Smooth muscle cell of the umbilical artery (primary cell): ENCODE measurements at places on chromosomes 1 and 21. TPM values are rescaled to one million over a fixed set of nuclear protein-coding genes. Genes with fewer than 3 reads are reported as not detected.

Gene NPR1
- under 0.01 and 0.05 TPM in 2 replicates for total RNA-seq

Gene CCDC24
- 3.3 and 4.8 TPM in 2 replicates for total RNA-seq

Gene CELF3
- not detected in 2 replicates for total RNA-seq

Gene OR6P1
- not detected in 2 replicates for total RNA-seq

Gene SYT2
- not detected in 2 replicates for total RNA-seq

Gene FAM72C
- total RNA-seq, result 0.42 TPM in 1 of 2 replicates, not detected in the other

Gene SRGAP2C
- 23.6 and 24.9 TPM in 2 replicates for total RNA-seq

Gene KRTAP11-1
- not detected in 2 replicates for total RNA-seq

Gene MX1
- 7.1 and 9.8 TPM in 2 replicates for total RNA-seq

Gene ILDR2
- not detected in 2 replicates for total RNA-seq

Gene BSND
- not detected in 2 replicates for total RNA-seq

Gene LCE3A
- total RNA-seq, result not detected in 2 replicates

Gene AMPD2
- total RNA-seq, result 83.7 and 116 TPM in 2 replicates

Gene CD58
- 22.0 and 33.4 TPM in 2 replicates for total RNA-seq

Gene ANKRD65
- 0.18 and 0.30 TPM in 2 replicates for total RNA-seq

Gene ASAP3
- total RNA-seq, result 19.9 and 24.1 TPM in 2 replicates

Gene NUDT4B
- total RNA-seq, result 10.4 and 12.8 TPM in 2 replicates

Gene SERTAD4
- total RNA-seq, result 0.59 and 0.78 TPM in 2 replicates

Gene HRNR
- not detected in 2 replicates for total RNA-seq

Gene SLC6A9
- 7.7 and 11.0 TPM in 2 replicates for total RNA-seq

Gene GDAP2
- total RNA-seq, result 24.9 and 37.2 TPM in 2 replicates

Gene VWA1
- 10.4 and 13.1 TPM in 2 replicates for total RNA-seq

Gene OLIG1
- not detected in 2 replicates for total RNA-seq

Gene HES4
- total RNA-seq, result 6.2 and 7.9 TPM in 2 replicates

Gene CD48
- total RNA-seq, result not detected in 2 replicates

Gene CYYR1
- total RNA-seq, result 0.28 and 0.30 TPM in 2 replicates

Gene RGS16
- 0.14 and 0.30 TPM in 2 replicates for total RNA-seq

Gene GBP2
- total RNA-seq, result 6.7 and 19.9 TPM in 2 replicates

Gene CBR3
- 4.5 and 7.8 TPM in 2 replicates for total RNA-seq

Gene NBPF20
- 3.0 and 9.5 TPM in 2 replicates for total RNA-seq

Gene OPTC
- not detected in 2 replicates for total RNA-seq

Gene DEDD
- total RNA-seq, result 18.1 and 29.1 TPM in 2 replicates

Gene PADI4
- not detected in 2 replicates for total RNA-seq

Gene SH2D2A
- total RNA-seq, result 0.30 TPM in 1 of 2 replicates, not detected in the other

Gene SMPDL3B
- 0.09 TPM in 1 of 2 replicates, not detected in the other for total RNA-seq

Gene CRYAA
- not detected in 2 replicates for total RNA-seq

Gene MYBPH
- 0.30 TPM in 1 of 2 replicates, not detected in the other for total RNA-seq

Gene LRRC53
- not detected in 2 replicates for total RNA-seq

Gene KRTAP12-2
- not detected in 2 replicates for total RNA-seq

Gene FNDC5
- total RNA-seq, result 0.37 and 4.5 TPM in 2 replicates

Gene INPP5B
- 20.8 and 25.8 TPM in 2 replicates for total RNA-seq

Gene ANKRD34A
- under 0.01 and 1.2 TPM in 2 replicates for total RNA-seq

Gene AMPD1
- not detected in 2 replicates for total RNA-seq

Gene FAM110D
- not detected in 2 replicates for total RNA-seq

Gene ABCB10
- total RNA-seq, result 17.8 and 18.8 TPM in 2 replicates
